GM19239 (cell line): ENCODE measurements at places on chromosomes 7 and 10.

DNA sequence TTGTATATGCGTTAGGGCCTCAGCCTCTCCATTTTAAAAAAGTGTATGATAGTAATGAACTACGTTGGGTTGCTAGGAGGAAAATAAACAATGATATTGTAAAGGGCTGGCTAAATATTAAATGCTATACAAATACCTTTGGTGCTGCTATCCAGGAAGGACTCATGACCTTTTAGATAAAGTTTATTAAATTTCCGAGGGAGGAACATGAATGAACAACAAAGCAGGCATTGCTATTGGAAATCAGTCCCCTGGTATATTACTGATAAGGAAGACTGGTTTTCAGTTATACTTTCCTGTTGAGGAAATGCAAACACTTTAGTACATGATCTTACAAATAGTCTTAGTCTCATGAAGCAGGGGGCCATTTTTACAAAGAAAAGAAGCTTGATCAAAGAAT is 17.2 kb upstream of the AGR2 start:
- DNase-seq: no peak

GRCh38 chr10:103441206-103441605 is 11.0 kb downstream of the CALHM2 start:
- DNase-seq: no peak

DNA sequence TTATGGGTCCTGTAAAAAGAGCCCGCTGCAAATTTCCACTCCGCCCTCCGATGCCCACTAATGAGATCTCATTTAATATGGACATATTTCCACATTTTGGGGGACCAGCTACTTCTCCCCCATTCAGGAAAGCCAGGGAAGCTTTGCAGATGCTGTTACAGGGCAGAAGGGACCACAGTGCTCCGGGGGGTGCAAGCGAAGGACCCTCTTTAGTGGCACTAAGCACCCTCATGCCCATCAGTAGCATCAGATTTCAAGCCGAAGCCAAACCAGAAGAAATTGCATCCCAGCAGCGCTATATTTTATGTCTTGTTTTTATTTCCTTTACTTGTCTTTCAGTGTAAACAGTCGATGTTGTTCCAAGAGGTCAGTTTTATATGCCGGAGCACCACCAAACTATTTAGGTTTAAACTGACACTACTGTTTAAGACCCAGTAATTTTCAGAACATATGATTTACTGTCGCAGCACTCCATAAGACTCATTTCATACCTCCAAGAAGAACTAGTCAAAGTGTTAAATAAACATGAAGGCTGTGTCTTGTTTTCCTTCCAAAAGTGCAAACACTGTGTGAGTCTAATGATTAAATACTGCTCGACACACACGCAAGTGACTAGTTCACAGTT is 122.2 kb upstream of the MGMT start:
- no peak for DNase-seq

- no peak for DNase-seq
These were observed 61.8 kb upstream of the LRRC18 start for GRCh38 chr10:49001402-49001801.

- no peak for DNase-seq
These were observed 183.1 kb upstream of the PDE1C start for GRCh38 chr7:32253299-32253698.

DNA sequence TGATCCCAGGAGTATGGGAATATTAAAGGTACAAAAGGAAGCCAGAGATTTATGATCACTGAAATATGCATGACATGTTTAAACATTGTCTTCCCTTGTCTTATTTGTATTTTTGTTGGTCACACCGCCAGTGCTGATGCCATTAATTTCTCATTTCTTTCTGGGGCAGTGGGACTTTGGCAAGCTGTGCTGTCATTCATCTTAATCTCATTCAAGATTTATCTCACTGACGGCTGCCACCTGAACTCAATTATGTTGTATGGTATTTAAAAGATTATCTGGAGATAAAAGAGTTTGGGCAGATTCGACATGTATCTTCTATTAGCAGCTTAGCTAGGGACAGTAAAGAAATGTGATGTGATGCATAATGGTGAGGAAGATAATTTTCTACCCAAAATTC is 284.9 kb upstream of the PLXDC2 start:
- no peak for DNase-seq

DNA sequence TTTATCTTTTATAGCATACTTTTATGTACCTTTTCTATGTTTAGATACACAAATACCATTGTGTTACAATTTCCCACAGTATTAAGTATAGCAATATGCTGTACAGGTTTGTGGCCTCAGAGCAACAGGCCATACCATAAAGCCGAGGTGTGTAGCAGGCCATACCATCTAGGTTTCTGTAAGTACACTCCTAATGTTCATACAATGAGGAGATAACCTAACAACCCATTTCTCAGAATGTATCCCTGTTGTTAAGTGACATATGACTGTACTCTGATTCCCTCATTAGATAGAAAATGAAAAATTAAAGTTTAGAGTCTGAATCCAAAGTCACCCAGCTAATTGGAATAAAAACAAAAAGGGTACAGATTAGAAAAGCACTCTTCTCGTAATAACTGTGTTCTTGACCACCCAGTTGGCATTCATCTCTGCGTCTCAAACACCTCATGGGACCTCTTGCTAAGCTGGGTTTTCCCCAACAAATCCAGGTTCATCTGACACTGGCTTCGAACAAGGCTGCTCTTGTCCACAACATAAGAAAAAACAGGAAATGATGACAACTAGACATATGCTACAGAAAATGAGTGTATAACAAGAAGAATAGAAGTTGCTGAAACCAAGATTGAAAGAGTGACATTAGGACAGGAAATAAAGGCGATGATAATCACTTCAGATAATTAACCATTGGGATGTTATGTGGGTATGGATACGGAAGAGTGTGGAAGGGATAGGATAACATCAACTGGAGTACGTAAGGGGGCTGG is 1.4 kb downstream of the NDUFB8 start:
- DNase-seq: no peak

- no peak for DNase-seq
These were observed 2.6 kb downstream of the ZNF777 start for GRCh38 chr7:149458235-149458634.

DNA sequence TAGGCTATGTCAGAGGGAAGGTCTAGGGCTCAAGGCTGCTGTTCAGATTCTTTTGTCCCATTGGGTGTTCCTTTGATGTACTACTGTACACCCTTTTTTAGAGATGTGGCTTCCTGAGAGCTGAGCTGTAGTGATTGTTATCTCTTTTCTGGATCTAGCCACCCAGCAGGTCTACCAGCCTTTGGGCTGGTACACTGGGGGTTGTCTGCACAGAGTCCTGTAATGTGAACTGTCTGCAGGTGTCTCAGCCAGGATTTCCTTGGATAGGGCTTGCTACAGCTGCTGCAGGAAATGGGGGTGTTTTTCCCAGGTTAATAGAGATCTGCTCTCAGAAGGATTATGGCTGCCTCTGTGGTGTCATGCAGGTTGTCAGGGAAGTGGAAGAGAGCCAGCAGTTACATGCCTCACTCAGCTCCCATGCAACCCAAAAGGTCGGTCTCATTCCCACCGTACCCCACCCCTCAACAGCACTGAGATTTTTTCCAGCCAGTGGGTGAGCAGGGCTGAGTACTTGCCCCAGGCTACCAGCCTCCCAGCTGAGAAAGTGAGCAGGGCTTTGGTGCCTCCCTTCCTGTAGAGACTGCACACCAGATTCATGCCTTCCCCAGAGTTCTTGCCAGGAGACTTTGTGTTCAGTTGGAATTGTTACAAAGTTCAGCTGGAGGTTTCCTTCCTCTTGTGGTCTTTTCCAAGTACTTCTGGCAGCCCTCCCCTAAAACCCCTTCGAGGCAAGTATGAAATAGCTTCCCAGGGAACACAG is 63.3 kb downstream of the ZNF107 start:
- DNase-seq: no peak

DNA sequence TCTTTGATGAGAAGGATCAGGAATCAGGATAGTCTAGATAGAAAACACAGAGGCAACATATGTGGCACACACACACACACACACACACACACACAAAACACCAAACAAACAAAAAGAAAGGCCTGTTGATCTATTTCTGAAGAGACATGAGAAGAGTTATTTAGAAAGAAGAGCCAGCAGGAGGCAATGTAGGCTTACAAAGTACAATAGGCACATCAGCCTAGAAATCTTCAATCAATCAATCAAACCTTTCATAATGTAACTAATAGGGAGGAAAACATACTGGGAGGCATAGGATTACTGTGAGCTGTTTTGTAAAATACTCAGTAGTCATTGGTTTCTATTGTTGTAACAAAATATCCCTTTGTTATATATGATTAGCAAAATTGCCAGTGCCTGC is 47.3 kb upstream of the TES start:
- no peak for DNase-seq

- no peak for DNase-seq
These were observed 47.2 kb downstream of the ANKIB1 start for GRCh38 chr7:92292981-92293380.

GRCh38 chr7:94451187-94451586 is 56.5 kb downstream of the COL1A2 start:
- no peak for DNase-seq

DNA sequence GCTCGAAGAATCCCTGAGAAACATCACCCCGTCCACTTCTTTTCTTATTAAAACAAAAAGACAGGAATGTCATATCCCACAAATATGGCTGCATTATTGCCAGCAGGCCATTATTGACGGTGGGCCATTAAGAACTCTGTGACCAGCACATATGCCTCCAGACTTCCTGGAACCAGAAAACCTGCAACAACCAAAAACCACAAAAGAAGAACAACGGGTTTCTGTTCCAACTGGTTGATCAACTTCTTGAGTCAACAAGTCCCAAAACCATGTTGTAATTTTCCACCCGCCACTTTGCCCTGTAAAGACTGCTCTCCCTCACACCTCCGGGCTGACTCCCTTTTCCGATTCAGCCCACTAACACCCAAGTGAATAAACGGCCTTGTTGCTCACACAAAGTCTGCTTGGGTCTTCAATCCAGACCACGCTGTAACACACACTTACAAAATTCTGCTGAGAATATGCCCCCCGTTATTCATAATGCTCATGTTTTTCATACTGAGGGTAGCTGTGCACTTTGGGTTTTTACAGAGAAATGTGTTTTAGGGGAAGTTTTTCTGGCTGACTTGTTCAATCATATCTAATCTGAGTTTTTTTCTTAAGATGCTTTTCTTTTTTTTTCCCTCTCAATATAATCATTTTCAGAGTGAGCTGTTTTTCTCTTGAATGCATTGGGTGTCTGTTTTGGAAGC is 20.7 kb downstream of the ZNF107 start:
- no peak for DNase-seq

- DNase-seq: no peak
These were observed 144.5 kb downstream of the FRMD4A start for GRCh38 chr10:14186245-14186644.

GRCh38 chr10:105183536-105183935 is 542.4 kb downstream of the SORCS3 start:
- no peak for DNase-seq

GRCh38 chr10:13593535-13593934 is 6.8 kb downstream of the PRPF18 start:
- no peak for DNase-seq

GRCh38 chr7:16900209-16900768 is 18.5 kb upstream of the AGR3 start:
- DNase-seq: no peak

GRCh38 chr10:89867964-89868363 is 166.6 kb downstream of the KIF20B start:
- no peak for DNase-seq

GRCh38 chr7:99860281-99861127 is 16.3 kb downstream of the OR2AE1 start:
- no peak for DNase-seq

DNA sequence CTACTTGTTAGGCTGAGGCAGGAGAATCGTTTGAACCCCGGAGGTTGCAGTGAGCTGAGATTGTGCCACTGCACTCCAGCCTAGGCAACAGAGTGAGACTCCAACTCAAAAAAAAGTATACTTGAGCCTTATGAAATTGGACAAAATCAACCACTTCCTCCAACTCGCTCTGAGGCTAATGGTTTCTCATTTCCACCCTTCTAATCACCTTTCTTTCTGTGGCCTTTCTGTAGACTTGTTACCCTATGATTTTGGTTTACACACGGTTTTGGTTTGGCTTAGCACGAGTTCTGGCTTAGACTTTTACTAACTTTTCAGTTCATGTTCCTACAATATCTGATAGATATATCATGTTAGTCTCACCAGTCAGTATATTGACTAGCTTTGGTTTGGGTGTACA is 152.0 kb downstream of the PHTF2 start:
- no peak for DNase-seq

GRCh38 chr7:132548489-132549078 is 27.7 kb downstream of the PLXNA4 start:
- DNase-seq: no peak

GRCh38 chr10:14125564-14125963 is 205.2 kb downstream of the FRMD4A start:
- DNase-seq: no peak

DNA sequence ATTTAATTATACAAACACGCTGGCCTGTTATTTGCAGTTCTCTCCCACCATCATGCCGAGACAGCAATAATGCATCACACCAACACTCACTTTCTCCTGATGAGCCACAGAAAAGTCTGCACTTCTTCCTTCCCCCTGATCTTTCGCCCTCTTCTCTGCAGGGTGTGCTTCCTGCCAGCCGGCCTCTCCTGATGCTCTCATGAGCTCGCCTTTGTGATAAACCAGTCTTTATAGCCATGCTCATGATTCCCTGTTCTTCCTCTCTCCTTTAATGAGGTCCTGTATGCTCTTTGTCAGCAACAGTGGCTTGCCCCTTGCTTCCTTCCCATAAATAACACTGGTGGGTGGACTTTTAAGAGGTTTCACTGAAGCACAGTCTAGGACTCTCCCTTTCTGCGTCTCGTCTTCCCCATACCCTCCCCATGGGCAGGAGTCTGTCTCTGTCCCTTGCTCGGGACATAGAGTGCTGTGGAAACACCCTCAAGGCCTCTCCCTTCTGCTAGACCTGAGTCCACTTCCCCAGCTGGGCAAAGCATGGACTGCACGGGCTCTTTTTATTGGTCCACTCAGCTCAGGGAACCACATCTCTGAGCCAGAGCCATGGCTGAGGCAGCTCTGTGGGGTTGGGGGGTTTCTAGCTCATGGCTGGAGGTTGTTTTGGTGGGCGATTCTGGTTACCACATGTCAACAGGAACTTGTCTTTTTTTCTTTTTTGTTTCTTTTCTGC is 133.9 kb downstream of the C10orf105 start:
- DNase-seq: no peak
